A673 (cell line): ENCODE measurements at places on chromosomes 1 and 21. TPM values are rescaled to one million over a fixed set of nuclear protein-coding genes. Genes with fewer than 3 reads are reported as not detected.

The OPTC gene
- total RNA-seq, result not detected in 2 replicates

The KRTAP7-1 gene
- not detected in 2 replicates for total RNA-seq

The IL19 gene
- not detected in 2 replicates for total RNA-seq

The DCST1 gene
- not detected in 2 replicates for total RNA-seq

The CASQ2 gene
- 0.15 and 0.52 TPM in 2 replicates for total RNA-seq

The ST6GALNAC3 gene
- total RNA-seq, result 0.74 and 1.2 TPM in 2 replicates

The RNF207 gene
- 6.4 and 12.5 TPM in 2 replicates for total RNA-seq

The NCF2 gene
- not detected in 2 replicates for total RNA-seq

The FCMR gene
- not detected in 2 replicates for total RNA-seq

The TTC24 gene
- not detected in 2 replicates for total RNA-seq

DNA sequence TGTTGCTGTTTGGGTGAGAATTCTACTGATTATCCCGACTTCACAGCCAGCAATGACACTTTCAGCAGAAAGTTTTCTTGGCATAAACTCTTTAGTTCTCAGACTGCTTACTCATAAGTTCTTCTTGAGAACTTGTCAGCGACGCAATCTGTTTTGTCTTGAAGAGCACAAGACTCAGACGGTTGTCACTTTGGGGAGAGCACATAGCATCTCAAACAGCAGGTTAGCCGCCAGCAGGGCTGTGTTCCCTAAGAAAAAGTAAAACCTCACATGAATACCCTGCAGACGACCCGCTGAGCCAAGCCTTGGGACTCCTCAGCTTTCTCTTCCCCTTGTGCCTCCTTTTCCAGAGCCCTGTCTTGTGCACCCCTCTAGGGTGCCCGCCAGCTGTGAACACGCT lies 11.4 kb downstream of the AGMAT start:
- no peak for DNase-seq

DNA sequence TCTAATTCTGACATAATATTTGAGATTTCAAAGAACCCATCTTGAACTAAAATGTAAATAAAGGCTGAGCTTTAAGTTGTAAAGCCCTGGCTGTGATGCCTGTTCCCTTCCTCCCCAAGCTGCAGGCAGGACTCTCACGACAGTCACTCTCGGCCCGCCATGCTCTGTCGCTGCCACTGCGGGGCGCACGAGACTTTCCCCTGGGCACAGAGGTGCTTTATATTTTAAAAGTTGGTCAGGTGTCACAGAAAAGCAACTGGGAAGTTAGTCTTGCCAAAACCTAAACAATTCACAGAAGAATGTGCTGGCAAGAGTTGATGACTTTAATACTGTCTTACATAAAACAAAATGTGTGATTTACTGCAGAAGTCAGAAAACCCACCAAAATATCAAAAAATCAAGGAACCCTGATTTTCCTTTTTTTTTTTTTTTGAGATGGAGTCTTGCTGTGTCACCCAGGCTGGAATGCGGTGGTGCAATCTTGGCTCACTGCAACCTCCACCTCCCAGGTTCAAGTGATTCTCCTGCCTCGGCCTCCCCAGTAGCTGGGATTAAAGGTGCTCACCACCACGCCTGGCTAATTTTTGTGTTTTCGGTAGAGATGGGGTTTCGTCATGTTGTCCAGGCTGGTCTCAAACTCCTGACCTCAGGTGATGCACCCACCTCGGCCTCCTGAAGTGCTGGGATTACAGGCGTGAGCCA lies 10.7 kb downstream of the LRRC47 start:
- DNase-seq, result peak; percentile 36

DNA sequence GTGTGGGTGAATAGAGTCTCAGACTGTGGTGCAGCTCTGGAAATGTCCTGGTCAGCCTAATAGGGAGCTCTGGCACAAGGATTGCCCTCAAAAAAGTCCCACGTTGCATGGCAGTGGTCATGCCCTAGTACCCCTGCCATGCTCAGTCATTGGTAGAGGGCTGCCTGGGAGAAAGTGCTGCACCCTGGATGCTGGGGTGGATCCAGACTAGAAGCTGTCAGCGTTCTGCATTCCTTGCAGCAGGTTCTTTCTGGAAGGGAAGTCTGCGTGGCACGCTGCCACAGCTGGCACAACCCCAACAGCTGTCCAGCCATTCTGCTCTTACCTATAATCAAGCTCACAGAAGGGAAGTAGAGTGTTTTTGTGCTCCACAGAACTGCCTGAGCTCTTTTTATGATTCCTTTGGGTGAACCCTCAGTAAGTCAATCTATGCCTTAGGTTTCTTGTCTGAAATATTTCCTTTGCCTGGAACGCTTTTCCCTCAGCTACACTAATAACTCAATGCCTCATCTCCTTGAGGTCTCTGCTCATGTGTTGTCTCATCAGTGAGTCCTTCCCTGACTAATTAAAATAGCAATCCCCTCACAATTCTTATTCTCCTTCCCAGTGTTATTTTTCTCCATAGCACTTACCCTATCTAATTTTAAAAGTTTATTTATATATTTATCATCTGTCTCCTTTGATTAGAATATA lies 61.5 kb upstream of the JAK1 start:
- no peak for DNase-seq

GRCh38 chr1:159979257-159979656 lies 25.2 kb upstream of the SLAMF9 start:
- DNase-seq, result no peak

GRCh38 chr21:31363720-31364119 lies 19.7 kb upstream of the TIAM1 start:
- no peak for DNase-seq

DNA sequence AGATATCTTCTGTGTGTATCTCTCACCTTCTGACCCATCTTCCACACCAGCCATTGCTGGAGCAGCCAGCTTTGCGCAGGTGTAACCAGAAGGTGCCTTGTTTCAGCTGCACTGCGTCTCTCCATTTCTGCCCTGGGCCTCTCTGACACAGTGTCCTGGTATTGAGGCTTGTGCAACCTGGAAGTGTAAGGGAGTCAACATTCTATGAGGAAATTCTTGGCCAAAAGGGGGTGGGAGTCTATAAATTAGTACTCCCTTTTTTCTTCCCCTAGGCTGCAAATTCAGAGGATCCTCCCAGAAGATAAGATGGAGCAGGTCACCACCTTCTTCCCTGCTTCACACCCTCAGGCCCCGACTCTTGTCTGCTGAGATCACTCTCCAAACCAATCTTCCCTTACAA lies 109.1 kb downstream of the MRPS6 start:
- no peak for DNase-seq

GRCh38 chr1:220800262-220800661 lies 13.5 kb downstream of the MTARC1 start:
- DNase-seq, result no peak

GRCh38 chr21:42435401-42435800 lies 31.7 kb downstream of the UBASH3A start:
- no peak for DNase-seq

DNA sequence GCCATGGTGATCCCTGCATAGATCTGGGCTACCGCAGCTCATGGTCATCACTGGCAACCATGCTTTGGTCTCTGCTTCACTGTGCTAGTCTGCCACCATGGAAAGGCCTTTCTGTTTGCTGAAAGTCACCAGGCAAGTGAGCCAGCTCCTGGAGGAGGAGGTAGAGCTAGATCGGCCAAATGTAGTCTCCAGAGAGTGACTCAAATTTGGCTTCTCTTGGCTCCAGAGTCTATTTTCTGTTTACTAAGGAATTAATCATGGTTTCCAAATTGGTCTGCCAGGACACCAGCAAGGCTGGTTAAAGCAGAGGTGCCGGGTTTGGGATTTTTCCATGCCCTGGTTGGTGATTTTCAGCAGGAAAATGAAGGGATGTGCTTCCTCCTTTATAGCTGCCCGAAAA lies 52.7 kb upstream of the IVNS1ABP start:
- DNase-seq, result no peak

- DNase-seq, result no peak
Observed at GRCh38 chr1:65002156-65002507, 35.8 kb upstream of the JAK1 start.

GRCh38 chr1:210385228-210385627 lies 56.5 kb downstream of the HHAT start:
- DNase-seq, result no peak

DNA sequence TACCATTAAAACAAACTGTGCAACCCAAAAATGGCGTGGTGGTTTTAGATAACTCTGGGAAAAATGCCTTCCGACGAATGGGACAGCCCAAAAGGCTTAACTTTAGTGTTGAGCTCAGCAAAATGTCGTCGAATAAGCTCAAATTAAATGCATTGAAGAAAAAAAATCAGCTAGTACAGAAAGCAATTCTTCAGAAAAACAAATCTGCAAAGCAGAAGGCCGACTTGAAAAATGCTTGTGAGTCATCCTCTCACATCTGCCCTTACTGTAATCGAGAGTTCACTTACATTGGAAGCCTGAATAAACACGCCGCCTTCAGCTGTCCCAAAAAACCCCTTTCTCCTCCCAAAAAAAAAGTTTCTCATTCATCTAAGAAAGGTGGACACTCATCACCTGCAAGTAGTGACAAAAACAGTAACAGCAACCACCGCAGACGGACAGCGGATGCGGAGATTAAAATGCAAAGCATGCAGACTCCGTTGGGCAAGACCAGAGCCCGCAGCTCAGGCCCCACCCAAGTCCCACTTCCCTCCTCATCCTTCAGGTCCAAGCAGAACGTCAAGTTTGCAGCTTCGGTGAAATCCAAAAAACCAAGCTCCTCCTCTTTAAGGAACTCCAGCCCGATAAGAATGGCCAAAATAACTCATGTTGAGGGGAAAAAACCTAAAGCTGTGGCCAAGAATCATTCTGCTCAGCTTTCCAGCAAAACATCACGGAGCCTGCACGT lies 82.1 kb downstream of the PRDM2 start:
- no peak for DNase-seq

DNA sequence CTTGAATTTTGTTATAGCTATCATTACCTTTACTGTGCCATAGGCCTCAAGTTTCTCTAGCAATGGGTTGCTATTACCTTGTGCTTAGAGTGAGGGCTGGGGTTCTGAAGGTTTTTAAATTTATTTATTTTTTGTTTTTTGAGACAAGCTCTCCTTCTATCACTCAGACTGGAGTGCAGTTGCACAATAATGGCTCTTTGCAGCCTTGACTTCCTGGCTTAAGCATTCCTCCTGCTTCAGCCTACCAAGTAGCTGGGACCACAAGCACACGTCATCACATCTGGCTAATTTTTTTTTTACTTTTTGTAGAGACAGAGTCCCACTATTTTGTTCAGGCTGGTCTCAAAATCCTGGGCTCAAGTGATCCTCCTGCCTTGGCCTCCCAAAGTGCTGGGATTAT lies 41.5 kb downstream of the SNX27 start:
- DNase-seq, result no peak

GRCh38 chr1:153626904-153627714 lies at the start of gene S100A13:
TSS of gene S100A13 (minus strand) at chr1:153627505. CDS start at chr1:153626472, 1,033 bp downstream.
- DNase-seq, result peak; percentile 81

DNA sequence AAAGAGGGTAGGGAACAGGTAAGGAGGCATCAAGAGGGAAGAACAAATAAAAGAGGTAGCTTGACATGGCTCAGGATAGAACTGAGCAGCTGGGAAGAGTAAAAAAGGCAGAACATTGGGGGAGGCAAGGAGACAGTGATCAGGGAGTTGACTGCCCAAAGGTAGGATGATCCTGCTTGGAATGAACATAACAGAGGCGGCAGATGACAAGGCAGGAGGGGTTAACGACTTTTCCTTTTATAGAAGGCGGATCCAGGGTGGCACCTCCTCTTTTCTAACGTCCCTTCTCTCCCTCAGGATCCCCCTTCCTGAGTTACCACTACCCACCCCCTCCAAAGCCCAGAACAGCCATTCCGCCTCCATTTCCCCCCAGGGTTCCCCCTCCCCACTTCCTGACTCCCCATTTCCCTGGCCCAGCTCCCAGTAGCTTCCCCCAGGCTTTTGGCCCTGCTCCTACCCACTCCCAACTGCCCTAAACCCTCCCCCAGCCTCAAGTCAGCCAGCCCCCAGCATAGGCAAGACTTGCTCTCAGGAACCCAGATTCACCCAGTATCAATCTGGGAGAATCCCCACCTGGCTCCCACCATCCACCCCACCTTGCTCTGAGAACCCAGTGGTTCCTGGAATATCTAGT lies 769 bp upstream of the ADAMTS4 start:
- DNase-seq, result peak; percentile 76
